Tongue (tissue), 3 donors: ENCODE measurements at places on chromosomes 7 and 10. TPM values are rescaled to one million over a fixed set of nuclear protein-coding genes. Genes with fewer than 3 reads are reported as not detected.

- DNase-seq: peak; percentile 79
These were observed 15.5 kb downstream of the ZMIZ1 start for GRCh38 chr10:79084012-79084971.

DNA sequence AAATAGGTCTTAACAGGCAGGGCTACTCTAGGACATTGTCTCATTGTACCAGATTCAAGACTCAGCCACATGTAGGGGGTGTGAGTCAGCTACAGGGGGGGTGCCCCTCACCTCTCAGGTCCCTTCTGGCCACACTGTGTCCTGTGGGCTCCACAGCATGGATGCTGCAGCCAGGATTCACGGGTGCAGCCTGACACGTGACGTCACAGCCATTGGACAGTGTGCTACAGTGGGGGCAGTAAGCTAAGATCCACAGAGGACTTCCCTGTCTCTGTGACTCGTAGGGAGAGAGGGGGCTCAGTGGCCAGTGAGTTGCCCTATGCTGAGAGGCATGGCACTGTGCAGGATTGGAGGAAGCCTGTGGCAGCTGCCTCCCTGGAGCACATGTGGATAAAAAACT lies 77.9 kb downstream of the TMEM178B start:
- no peak for DNase-seq

DNA sequence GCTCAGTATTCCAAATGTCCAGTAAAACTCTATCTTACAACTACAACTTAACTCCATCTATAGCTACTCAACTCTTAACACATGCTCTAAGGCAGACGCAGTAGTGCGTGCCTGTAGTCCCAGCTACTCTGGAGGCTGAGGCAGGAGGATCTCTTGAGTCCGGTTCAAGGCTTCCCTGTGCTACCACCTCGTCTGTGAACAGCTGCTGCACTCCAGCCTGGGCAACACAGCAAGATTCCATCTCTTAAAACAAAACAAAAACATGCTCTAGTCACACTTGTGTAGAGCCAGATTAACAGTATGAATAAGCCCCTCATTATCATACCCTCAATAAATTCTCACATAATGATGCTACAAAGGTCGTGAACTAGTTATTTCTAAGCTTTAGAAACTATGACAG lies 3.6 kb downstream of the BAZ1B start:
- no peak for DNase-seq

GRCh38 chr7:50771120-50772002 lies 11.3 kb downstream of the GRB10 start:
- no peak for DNase-seq

DNA sequence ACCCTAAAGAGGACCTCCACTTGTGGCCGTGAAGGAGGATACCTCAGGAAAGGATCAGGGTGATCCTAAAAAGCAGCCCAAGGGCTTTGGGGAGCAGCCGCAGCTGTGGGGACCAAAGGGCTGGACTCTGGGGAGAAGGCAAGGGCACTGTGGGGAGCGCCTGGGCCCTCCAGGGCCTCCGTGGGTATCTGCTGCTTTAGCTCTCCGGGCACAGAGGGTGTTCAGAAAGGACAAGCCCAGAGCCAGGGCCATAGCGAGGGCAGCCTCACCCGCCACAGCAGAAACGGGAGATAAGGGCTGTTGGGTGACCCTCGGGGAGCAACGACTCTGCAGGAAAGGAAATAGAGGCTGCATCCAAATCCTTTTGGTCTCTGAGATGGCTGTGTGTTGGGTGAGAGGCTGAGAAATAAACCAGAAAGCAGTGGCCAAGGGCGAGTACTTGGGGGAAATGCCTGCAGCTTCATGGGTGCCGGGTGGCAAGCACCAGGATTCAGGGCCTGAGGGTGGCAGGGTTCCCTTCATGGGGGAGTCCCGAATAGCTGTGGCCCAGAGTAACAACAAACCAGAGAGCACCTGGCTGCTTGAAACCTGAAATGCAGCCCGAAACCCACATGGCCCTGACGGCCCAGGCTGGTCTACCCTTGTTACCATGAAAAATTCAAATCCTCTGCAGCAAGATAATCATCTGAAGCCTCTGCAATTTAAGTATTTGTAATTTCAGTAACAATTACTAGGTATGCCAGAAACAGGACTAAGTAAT lies 95.2 kb downstream of the VIPR2 start:
- no peak for DNase-seq

- DNase-seq: no peak
These were observed 1.5 kb downstream of the CWF19L1 start for GRCh38 chr10:100265821-100266485.

DNA sequence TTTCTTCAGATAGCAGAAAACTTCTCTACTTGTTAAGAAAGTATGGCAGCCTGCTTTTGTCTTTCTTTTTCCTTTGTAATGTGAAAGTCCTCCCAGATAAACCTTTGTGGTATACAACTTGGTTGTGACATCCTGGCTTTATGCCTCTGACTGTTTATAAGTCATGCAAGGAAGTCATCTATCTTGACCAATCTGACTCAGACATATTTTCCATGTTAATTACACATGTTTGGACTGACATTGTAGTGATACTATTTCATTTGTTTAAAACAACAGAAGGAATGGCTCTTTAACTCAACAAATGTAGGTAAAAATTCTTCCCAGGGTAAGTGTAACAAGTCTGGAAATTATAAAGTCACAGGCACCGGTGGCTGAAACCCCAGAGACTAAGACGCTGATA lies 341.6 kb upstream of the MEOX2 start:
- no peak for DNase-seq

DNA sequence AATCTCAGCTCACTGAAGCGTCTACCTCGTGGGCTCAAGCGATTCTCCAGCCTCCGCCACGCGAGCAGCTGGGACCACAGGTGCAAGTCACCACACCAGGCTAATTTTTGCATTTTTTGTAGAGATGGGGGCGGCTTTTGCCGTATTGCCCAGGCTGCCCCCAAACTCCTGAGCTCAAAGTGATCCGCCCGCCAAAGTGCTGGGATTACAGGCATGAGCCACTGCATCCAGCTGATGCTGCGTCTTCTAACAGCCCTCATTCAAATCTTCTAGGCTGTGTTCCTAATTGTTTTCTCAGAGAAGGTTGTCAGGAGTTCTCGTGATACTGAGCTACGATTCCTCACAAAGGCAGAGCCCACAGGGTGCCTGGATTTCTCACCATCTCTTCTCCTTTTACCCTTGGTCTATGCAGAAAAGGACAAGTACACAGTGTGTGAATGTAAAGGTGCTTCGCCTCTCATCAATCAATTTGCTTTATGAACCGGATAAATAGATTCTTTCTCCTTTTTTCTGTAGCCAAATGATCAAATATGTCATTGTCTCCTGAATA lies 247.3 kb upstream of the PTN start:
- DNase-seq: no peak

- DNase-seq: no peak
These were observed 132.3 kb downstream of the PLXNA4 start for GRCh38 chr7:132443761-132444520.

GRCh38 chr10:80460399-80461207 lies 6.5 kb downstream of the TSPAN14 start:
- DNase-seq: peak; percentile 82

DNA sequence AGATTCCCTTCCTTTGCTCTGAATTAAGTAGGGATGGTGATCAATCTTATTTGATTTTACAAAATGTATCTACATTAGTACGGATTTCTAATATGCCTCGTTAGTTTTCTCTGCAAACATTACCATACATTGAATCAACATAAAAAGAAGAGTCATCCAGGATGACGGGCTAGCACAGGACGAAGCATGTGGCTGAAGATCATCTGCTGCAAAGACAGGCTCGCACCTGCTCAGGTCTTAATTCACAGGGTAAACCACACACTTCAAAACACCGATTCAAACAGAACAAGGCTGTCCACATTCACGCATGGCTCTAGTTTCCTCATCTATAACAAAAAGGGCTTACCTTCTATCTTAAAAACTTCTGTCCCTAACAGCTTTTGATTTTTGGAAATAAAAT lies 323.0 kb downstream of the PARD3 start:
- DNase-seq: peak; percentile 58

DNA sequence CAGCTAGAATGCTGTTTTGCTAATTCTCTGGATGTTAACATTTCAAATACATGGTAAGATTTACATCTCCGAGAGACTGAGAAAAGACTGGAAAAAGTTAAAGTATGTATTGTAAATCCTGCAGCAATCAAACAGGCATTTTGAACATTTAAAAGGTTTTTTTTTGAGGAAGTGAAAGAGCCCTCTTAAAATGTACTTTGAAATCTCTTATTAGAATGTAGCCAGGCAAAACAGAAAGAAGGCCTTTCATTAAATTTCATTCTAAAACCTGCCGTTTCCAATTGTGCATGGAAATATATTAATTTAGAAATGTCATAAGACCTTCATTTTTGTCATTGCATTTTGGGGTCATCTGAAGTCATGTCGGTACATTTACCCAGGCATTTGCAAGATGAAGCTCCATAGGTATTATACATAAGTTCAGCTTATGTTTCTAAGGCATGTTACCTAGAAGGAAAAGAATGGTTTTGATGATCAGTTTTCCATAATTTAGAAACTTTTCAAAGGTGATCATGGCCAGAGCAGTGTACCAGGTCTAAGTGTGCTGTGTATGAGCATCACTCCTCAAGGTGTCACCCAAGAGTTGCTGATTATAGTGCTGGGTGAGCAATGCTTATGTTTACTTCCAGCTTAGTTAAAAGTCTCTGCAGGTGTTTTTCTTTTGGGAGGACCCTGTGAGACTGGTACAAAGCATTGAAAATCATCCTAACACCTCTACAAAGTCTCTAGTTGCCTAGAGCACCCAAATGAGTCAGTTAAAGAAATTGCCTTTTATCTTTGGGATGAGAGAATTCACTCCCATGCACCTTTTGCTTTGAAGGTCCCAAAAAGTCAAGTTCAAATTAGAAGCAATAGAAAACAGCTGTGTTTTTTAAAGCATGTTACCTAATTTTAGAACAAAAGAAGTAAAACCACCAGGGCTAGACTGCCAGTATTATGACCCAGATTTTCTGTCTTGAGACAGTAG lies 7.1 kb downstream of the ZNF736 start:
- no peak for DNase-seq

DNA sequence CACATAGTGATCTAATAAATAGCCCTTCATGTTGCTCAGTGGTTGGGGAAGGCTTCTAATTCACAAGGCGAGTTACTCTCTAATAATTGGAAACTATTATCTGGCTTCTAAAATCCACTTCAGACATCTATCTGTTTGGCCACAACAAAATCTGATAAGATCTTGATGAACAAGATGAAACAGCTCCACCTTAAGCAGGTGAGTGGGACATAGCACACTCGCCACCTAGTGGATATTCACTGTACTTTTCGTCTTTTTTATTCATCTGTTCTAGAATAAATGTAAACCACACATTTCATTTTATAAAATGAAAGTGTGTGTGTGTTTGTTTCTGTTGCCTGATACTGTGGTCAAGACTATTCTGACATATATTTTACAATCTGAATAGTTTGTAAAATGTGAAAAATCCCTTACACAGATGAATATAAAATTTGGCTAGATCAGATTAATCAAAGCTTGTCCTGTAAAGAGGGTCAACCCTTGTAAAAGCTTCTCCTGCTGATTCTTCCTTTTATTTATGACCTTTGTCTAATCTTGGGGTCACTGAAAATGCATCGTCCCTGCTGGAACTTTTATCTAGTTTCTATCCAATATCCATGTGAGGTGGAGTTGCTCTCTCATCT lies 26.5 kb upstream of the CNTNAP2 start:
- peak; percentile 57 for DNase-seq

DNA sequence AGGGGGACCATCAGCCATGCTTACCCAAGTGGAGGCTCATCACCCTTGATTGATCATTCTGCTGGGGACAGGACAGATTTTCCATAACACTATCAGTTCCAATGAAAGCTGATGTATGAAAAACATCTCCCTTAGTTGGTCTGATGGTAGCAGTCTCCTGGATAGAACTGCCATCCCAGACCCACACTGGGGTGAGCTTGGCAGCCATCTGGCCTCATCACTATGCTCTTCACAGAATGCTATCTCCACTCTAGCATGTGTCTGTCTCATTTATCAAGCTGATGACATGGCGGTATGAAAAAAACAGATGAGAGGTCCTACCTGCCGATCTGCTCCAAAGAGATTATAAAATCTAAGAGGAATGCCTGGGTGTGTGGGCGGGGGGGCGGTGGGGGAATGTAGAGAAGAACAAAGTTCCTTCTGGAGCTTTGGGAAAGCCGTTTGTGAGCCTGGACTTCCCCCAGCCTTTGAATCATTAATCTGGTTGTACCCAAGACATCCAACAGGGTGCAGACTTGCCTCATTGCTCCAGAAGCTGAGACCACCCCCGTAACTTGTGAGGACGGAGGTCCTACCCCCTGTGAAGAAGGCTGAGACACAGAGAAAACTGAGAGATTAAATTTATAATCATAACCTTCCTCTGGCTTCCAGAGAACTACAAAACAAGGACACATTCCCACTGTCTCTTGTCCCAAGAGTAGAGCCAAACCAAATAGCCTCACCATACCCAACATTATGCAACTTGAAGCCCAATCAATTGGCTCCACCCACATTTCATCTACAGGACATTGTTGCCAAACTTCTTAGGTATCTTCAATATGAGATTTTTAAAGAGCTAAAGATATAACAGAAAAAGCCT lies 340.8 kb downstream of the KCNMA1 start:
- DNase-seq: no peak

- no peak for DNase-seq
These were observed 73.2 kb downstream of the GPR37 start for GRCh38 chr7:124692425-124692824.

DNA sequence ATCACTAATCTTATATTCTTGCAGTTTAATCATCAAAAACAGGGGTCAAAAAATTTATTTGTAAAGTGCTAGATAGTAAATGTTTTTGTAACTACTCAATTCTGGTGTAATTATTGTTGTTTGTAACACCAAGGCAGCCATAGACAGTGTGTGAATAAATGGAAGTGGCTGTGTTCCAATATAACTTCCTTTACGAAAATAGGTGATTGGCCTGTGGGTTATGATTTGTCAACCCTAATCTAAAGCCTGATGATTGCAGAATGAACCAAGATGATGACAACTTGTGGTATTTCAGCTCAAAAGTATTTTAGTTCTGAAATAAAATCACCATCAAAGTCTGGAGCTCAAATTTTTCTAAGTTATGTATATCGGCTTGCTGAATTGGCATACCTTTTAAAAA lies 34.4 kb upstream of the ETV1 start:
- DNase-seq: no peak

LDB3 gene
- total RNA-seq: 314 TPM

CRPPA gene
- total RNA-seq: 6.9 TPM

HOXA1 gene
- not detected for total RNA-seq

ZNF398 gene
- 17.5 TPM for total RNA-seq
